H1 (cell line): ENCODE measurements at places on chromosomes 4 and X. TPM values are rescaled to one million over a fixed set of nuclear protein-coding genes. Genes with fewer than 3 reads are reported as not detected.

Gene CSN1S1
- total RNA-seq: not detected in 2 replicates

Gene ZNF157
- 2.0 and 2.2 TPM in 2 replicates for total RNA-seq

Gene CCDC149
- 5.6 and 5.8 TPM in 2 replicates for total RNA-seq

Gene H2BW2
- not detected in 2 replicates for total RNA-seq

Gene TMPRSS11A
- not detected in 2 replicates for total RNA-seq

Gene SPIN2A
- 4.2 and 4.5 TPM in 2 replicates for total RNA-seq

Gene CT47A7
- total RNA-seq: not detected in 2 replicates

Gene FUNDC2
- total RNA-seq: 66.0 and 67.7 TPM in 2 replicates

Gene NPY1R
- 6.3 and 7.2 TPM in 2 replicates for total RNA-seq

Gene NRK
- total RNA-seq: 7.0 and 8.3 TPM in 2 replicates

Gene ARMCX1
- 29.1 and 29.2 TPM in 2 replicates for total RNA-seq

Gene ADAD1
- total RNA-seq: not detected in 2 replicates

Gene ANXA3
- 22.4 and 27.3 TPM in 2 replicates for total RNA-seq

Gene VCX
- total RNA-seq: not detected in 2 replicates

Gene TNIP3
- total RNA-seq: not detected in 2 replicates

Gene NSG1
- total RNA-seq: 56.6 and 61.4 TPM in 2 replicates

Gene GPR50
- 1.6 TPM in 2 replicates for total RNA-seq

Gene FHIP1A
- 75.2 and 76.3 TPM in 2 replicates for total RNA-seq

Gene PASD1
- total RNA-seq: 0.09 TPM in 1 of 2 replicates, not detected in the other

Gene USP17L18
- total RNA-seq: not detected in 2 replicates

Gene GUCY1A1
- total RNA-seq: not detected in 2 replicates

Gene UGT2B11
- total RNA-seq: not detected in 2 replicates

Gene SSX4
- total RNA-seq: 0.32 TPM in 1 of 2 replicates, not detected in the other

Gene IL3RA
- total RNA-seq: not detected in 2 replicates

Gene ASMT
- total RNA-seq: 1.4 and 1.5 TPM in 2 replicates

Gene LRRC66
- total RNA-seq: 0.11 TPM in 1 of 2 replicates, not detected in the other

Gene GPC4
- 225 and 230 TPM in 2 replicates for total RNA-seq

Gene CLIC2
- 0.61 TPM in 1 of 2 replicates, not detected in the other for total RNA-seq

Gene F11
- total RNA-seq: 0.54 and 0.99 TPM in 2 replicates

Gene CENPI
- total RNA-seq: 20.8 and 22.5 TPM in 2 replicates

Gene GPRIN3
- 1.4 and 1.6 TPM in 2 replicates for total RNA-seq

Gene SSX2
- not detected in 2 replicates for total RNA-seq

Gene FGD1
- 33.8 and 34.9 TPM in 2 replicates for total RNA-seq
